ENCODE measurements at places on chromosomes 7 and 10.

DNA sequence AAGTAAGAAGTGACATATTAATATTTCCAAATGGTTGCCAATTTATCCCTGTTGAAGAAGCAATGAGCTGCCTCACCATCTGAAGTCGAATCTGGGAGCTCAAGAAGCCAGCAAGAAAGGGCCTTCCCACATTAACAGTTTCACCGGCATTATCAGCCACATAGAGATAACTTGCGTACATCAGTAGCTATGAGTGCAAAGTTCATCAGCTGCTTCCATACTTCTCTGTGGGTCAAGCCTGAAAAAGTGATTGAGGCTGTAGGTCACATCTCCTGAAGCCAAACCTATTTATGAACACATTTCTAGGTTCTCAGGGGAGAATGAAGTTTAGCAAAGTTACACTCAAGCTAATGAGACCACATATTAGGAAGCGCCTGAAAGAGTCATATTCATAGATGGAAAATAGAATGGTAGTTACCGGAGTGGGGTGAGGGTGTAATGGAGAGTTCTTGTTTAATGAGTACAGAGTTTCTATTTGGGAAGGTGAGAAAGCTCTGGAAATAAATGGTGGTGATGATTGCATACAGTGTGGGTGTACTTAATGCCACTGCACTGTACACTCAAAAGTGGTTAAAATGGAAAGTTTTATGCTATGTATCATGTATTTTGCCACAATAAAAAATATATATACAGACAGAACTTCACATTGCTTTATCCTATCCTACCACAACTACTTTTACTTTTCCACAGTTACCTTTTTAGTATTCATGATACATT lies 189.3 kb upstream of the SP4 start:
- no peak for DNase-seq

DNA sequence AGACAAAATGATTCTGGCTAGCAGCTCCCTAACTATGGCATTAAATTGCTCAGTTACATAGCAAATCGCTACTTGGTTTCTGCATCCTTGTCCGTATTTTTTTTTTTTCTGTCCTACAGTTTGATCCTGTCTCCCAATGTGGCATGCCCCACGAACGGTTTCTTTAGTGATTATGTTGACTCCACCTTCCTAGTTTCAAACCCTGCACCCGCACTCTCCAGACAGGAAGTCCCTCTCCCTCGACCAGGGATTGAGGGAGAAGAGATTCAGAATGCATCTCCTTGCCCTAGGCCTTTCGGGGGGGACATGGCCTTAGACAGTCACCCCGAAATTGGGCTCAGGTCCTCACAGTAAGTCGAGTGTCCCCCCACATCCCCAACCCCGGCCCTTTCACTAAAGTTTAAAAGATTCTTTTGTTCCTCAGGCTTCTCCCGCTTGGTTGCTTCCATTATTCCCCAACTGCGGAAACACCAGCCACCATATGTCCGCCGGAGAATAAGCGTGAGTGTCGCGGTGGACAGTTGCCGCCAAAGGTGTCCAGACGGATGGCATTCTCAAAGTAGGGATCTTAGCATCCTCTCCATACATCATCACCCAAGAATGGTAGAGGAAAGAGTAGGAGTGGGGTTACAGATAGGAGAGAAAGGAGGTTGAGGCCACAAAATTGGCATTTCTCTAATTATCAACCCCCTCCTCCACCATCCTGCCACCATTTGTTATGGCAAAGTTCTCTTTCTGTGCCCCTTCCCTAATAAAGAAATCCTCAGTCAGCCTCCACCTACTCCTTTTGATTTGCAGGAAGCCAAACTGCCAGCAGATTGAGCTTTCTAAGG lies 7.3 kb downstream of the EVX1 start:
- no peak for DNase-seq

GRCh38 chr10:33352175-33352574 lies 17.7 kb upstream of the NRP1 start:
- no peak for DNase-seq

- DNase-seq = no peak
These were observed 74.5 kb downstream of the COBL start for GRCh38 chr7:51242007-51242691.

- DNase-seq = no peak
These were observed 6.7 kb upstream of the INHBA start for GRCh38 chr7:41709621-41710020.

GRCh38 chr7:50355817-50356178 lies 51.3 kb downstream of the IKZF1 start:
- DNase-seq = no peak

DNA sequence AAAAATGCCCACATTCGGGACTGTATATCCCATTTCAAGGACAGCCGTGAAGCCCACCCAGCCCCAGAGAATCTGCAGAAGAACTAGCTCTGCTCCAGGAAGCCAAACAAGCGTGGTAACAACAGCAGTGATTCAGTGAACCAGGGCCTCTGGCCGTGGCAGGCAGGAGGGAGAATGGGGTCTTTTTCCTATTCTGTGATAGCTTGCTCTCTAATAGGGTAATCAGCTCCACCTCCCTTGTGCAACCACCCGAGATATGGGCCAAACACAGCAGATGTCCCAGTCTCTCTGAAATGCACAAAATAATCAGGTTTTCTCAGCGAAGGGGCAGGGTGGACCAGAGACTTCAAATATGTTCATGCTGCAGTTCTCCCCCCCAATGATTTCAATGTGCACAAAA lies 35.8 kb downstream of the CHST15 start:
- no peak for DNase-seq

DNA sequence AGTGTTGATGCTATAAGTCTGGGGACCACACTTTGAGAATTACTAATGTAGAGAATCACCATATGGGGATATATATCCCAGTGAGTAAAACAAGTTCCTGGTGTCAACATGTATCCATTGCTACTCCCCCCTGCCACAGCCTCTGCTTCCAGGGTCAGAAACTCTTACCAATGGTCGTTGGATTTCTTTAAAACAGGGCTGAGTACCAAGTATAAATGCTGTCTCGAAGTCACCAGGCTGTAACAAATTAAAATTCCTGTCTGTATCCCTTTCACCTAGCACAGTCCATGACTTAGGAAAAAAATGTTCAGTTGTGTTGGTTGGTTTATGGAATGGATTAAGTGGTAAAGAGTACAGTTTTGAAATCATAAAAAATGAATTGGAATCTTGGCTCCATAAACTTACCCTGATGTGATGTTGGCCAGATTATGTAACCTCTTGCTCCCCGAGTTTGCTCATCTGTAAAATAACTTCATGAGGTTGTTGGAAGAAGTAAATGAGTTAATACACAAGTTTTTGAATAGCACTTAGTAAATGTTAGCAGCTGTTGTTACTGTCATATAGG lies 364.0 kb upstream of the LRGUK start:
- no peak for DNase-seq

DNA sequence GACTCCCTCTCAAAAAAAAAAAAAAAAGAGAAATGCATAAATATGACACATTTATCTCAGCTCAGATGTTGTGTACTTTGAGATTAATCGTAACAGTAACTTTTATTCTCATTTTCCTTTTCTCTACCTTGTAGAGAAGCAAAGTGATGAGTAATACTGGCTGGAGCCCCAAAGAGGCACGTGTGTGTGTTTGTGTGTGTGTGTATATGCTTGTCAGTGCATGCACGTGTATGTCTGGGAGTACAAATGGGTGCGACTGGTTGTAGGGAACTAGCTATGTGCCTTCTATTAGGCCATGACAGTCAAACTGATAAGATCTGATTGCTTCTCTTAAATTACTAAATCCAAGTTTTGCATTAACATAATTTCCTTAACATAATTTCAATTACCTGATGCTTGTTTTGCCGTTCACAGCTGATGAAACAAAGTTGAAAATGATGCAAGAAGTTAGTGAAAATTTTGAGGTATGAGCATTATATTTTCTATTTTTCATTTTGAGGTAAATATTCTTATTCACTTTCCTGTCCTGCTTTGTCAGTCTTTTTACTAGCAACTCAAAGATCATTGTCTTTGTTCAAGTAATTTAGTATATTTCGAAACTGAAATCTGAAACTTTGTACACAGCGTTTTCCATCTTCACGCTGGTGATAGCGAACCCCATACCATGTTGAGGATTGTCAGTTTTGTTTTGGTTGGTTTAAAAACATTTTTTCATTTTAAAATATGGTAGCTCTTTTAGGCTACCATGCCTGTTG lies 3.4 kb downstream of the TRRAP start:
- DNase-seq = no peak

- no peak for DNase-seq
These were observed 49.0 kb upstream of the PODXL start for GRCh38 chr7:131605280-131605878.

- DNase-seq = no peak
These were observed 9.5 kb downstream of the GIGYF1 start for GRCh38 chr7:100684534-100685042.

- no peak for DNase-seq
These were observed 139.3 kb downstream of the CXCL12 start for GRCh38 chr10:44245601-44245938.

- no peak for DNase-seq
These were observed 101.1 kb upstream of the PPIF start for GRCh38 chr10:79246209-79246581.

DNA sequence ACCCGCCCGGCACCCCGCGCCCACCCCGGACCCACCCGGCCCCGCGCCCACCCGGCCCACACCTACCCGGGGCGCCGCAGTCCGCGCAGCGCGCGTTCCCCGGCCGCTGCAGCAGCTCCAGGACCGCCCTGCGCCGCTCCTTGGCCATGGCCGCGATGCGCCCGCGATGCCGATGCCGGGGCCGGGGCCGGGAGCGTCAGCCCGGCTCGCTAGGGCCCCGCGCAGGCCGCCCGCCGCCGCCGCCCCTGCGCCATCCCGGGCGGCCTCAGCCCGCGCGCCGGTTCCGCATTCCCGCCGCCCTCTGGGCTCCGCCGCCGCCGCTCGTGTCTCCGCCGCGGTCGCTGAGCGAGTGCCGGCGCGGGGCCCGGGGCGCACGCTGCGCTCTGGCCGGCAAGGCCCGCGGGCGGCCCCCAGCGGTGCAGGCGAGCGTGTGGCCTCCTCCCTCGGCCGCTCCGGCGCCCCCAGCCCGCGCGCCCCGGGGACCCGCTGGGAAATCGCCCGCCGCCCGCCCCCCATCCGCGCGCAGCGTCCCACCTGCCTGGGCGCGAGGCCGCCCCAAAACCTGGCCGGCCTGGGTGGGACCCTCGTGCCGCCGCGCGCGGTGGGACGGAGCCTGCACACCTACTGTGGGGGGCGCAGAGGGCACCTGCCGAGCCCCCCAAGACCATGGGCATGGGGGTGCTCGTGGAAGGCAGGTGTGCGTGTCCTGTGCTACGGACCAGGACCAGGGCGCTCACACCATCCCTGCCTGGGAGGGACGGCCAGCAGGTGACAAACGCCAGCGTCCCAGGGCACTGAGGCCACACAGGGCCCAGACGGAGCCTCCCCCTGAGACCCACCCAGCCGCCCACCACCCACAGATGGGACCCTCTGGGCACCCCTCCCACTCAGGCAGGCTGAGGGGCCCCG lies at the start of gene ADAP1:
ADAP1 (minus strand) TSS at position 351 of the 909 bp plus-strand sequence; CDS start at position 148, 203 bp downstream.
- DNase-seq = peak; percentile 27

DNA sequence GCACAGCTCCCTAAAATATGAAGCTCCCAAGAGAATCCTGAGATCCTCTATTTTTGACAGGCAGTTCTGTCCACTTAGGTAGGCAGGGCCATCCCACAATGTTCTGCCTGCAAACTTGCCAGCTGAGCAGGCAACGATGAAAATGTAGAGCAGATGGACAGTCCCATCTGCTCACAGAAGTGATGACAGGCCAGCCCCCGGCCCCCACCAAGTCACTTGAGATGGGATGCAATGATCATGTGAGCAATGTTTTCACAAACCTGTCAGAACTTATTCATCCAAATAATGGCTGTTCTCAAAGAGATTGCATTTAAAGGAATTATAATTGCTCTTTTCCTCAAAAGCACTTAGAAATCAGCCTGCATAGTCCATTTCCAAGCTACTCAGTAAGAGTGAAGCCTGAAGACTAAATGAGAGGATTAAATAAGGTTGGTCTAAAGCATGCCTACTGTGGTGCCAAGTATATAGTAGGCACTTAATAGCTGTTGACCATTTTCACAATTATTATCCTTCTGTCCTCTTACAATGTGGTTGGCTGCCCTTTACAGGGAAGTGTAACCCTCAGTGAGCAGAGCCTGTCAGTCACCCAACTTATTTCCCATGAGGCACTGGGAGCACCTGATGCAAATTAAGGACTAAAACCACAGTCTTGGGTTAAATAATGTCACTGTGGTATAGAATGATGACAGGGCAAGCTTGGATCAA lies 301.2 kb downstream of the FGFR2 start:
- no peak for DNase-seq

- no peak for DNase-seq
These were observed 1196.9 kb downstream of the SORCS3 start for GRCh38 chr10:105837951-105838350.

GRCh38 chr7:21580073-21580521 lies 37.3 kb downstream of the DNAH11 start:
- no peak for DNase-seq

DNA sequence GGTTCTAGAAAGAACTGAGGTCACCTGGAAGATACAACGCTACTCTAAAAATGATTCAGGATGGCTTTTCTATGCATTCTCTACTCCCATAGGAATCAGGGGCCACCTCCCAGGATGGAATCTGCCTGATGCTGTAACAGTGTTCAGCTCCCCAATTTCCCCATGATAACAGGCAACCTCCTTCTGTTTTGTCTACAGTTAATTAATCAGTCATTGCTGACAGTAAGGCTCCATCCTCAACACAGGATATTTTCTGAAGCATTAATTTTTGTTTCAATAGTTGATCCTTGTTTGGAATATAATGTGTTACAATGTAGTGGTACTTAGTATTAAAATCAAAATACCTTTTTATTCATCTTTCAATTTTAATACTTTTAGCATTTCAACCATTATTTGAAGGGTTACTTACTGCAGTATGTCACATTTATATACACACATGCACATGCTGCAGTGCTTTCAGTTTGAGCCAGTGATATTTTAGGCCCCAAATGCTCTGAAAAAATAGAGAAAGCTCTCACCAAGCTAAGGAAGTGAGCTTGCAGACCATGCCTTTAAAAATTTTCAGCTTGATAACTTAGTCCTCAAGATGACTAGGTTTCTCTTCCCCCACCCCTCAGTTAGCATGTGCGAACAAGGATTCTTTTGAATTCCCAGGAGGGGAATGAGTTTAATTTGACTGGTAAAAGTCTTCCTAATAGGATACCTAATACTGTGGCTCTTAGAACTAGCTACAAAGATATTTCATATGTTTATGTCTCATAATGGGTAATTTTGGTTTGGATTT lies 592 bp upstream of the PIK3CG start:
- no peak for DNase-seq

GRCh38 chr10:16787361-16787791 lies 29.8 kb downstream of the RSU1 start:
- peak; percentile 47 for DNase-seq

DNA sequence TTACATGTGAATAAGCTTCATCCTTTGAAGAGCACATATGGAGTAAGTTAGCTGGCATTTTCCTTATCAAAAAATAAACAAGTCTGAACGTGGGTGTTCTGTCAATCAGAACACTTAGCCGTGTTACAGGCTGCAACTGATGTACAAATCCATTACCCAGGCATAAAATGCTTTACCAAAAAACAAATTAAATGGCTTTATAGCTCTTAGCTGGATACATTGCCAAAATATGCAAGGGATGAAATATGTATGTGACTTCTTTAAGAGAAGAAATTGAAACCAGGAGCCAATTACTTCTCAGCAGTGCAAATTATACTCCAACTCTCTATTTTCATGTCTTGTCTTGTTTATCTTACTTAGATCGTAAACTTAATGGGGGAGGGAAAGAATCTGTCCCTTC lies 214.8 kb downstream of the DGKB start:
- DNase-seq = no peak

- no peak for DNase-seq
These were observed 99.9 kb downstream of the CNTNAP2 start for GRCh38 chr7:146216396-146217041.

All from stimulated activated CD4-positive, alpha-beta T cell treated with anti-CD3 and anti-CD28 coated beads, Interleukin-1b, Interleukin-23, amount 100 ng/mL, for 4 hours (primary cell).